ENCODE measurements at places on chromosomes 4 and X.

GRCh38 chrX:150465881-150466775 is 102.3 kb upstream of the MTM1 start:
- no peak for DNase-seq

GRCh38 chr4:38939165-38939564 is 71.6 kb downstream of the FAM114A1 start:
- DNase-seq: no peak

GRCh38 chr4:143390764-143391163 is 54.1 kb downstream of the GAB1 start:
- no peak for DNase-seq

GRCh38 chr4:80239480-80240150 is 26.8 kb upstream of the FGF5 start:
- no peak for DNase-seq

GRCh38 chr4:165592386-165592785 is 213.6 kb downstream of the CPE start:
- no peak for DNase-seq

DNA sequence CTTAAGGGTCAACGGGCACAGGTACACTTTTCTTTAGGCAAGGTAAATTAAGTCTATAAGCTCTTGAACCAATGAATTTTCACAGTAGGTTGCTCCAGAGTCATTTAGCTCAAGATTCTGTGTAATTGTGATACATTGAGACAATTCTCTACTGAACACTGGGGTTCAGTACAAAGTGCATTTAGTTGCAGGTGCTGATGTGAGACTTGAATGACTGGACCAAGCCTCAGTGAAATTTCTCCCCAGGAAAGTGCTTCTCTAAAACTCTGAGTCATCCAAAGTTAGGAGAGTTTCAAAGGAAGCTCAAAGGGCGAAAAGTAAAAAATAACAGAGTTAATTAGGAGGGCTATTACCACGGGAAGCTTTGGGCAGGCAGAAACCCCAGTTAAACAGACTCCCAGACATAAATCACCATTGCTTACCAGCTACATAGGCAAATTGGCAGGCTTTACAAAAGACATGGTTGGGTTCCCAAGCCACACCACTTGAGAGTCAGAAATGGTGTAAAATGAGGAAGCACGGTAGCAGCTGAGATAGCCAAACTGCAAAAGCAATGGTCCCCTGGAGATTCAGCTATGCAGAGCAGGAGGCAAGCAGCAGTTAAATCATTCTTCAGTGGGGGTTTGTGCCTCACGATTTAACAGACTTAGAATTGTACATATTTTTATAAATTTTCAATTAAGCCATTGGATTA is 202.6 kb downstream of the PCDH19 start:
- no peak for DNase-seq

- DNase-seq: no peak
These were observed 262.1 kb upstream of the NR3C2 start for GRCh38 chr4:148704291-148704690.

GRCh38 chr4:21139327-21139726 is 439.1 kb downstream of the PACRGL start:
- no peak for DNase-seq

- no peak for DNase-seq
These were observed 49.0 kb upstream of the CXorf51A start for GRCh38 chrX:146863566-146863965.

DNA sequence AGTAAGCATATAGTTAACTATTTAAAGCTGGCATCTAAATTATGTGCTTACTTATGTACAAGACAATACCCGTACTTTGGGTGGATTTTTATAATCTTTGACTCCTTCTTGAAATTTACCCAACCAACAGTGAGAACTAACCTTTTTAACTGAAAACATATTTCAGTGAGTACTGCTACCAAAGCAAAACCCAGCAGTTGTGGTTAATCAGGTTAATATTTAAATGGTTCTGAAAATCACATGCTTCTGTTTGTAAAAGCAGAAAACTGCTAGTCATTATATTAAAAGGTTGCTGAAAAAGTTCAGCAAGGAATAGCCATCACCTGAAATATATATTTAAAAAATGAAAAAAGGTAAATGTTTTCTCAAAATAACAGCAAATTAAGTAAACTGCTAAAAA is 20.0 kb downstream of the UBE2D3 start:
- DNase-seq: no peak

DNA sequence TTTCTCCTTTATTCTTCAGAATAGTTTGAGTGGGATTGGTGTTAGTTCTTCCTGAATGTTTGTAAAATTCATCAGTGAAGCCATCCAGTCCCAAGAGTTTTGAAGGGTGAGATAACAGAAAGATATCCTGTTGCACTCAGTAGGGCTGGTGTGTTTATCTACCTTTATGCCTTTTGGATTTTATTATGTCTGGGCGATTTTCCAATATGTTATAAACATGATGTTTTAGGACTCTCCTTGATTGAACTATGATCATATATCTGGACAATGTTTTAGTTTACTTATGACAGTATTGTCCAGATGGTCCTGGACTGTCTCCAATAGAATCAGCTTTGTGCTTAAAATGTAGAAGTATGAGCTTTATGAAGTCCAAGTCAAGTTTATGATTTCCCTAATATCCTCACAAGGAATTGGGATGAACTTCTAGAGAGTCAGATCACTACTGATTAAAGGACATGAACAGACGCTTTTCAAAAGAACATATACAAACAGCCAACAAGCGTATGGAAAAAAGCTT is 77.6 kb upstream of the ITM2A start:
- no peak for DNase-seq

DNA sequence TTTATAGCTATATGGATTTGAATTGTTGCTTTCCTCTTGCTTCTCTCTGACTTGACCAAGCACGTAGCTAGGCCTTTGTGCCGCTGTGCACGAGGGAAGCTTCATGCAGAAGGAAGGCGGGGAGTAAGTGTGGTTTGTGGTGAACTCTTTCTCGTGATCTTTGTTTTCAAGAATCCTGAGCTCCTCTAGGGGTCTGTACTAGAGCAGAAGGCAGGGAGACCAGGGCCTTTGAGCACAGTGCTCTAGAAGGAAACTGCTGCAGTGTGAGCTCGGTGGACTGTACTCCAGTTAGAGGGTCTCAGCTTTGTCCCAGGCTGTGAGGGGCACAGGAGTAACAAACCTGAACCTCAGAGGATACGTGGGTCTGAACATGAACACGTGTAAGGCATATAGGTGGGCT is 49.0 kb downstream of the AGA start:
- no peak for DNase-seq

DNA sequence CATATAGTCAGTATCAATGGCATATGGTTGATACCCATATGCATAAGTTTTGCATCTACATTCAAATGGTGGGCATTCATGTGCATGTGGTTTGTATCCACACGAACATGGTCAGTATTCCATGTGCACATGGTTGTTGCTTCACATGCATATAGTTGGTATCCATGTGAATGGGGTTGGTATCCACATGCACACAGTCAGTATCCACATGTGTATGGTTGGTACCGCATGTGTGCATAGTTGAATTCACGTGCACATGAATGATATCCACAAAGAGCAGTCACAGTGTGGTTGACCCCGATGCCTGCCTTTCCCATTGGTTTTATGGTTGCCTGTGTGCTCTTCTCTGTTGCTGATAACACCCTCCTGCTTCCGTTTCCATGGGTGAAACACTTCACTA is 427.9 kb downstream of the STIM2 start:
- no peak for DNase-seq

DNA sequence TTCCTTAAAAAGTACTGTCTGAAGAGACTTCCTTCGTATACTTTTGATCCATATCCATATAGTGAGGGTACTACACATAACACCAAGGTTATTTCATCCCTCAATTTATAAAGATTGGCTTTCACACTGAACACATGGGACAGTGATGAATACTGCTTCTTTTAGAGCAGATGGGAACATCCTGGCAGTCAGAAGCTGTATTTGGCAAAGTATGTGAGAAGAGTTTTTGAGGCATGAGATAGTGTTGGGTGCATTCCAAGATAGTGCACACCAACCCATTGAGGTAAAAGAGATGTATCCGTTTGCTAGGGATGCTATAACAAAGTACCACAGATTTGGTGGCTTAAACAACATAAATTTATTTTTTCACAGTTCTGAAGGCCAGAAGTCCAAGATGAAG is 141.1 kb downstream of the MOSPD2 start:
- DNase-seq: no peak

DNA sequence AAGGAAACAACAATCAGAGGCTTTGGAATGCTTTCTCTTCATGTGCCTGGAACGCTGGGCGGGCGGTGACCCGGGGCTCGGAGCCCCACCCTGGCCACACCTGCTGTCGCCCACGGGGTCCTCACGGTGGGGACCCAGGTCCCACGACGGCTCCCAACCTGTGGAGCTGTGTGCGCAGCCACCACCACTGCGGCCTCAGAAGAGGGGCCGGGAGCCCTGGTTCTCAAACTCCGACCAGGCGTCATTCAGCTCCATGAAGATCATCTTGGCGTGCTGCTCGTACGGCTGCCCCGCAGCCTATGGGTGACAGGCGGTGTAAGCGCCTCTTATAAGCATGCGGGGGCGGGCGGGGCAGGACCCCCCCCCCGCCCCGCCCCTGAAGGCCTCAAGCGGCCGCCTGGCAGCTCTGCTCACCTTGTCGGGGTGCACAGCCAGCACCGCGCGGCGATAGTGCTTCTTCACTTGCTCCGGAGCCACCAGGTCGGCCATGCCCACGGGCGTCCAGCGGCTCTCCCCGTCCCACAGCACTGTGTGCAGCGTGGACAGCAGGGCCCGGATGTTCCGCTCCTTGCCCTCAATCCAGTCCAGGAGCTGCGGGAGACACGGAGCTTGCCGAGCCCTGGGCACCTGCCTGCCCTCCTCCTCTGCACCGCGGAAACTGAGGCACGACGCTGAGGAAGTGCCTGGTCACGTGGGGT is 23.7 kb upstream of the CPLX1 start:
- no peak for DNase-seq

- DNase-seq: no peak
These were observed 718.6 kb downstream of the CCSER1 start for GRCh38 chr4:90845777-90846176.

- no peak for DNase-seq
These were observed 52.4 kb downstream of the EDNRA start for GRCh38 chr4:147533331-147533730.

DNA sequence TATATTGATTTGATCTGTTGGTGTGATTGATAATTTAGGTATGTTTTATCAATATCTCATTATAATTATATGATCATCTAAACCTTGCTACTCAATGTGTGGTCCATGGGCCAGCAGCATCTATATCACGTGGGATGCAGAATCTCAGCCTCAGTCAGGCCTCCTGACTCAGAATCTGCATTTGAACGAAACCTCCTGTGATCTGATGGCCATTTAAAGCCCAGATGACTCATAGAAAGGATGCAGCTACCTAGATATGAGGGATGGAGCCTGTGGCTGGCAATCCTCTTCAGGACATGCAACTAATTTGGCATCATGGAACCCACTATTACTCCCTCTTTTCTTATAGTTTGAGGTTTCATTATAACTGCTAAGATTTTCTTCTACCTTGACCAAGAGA is 11.3 kb upstream of the CHRNA9 start:
- no peak for DNase-seq

DNA sequence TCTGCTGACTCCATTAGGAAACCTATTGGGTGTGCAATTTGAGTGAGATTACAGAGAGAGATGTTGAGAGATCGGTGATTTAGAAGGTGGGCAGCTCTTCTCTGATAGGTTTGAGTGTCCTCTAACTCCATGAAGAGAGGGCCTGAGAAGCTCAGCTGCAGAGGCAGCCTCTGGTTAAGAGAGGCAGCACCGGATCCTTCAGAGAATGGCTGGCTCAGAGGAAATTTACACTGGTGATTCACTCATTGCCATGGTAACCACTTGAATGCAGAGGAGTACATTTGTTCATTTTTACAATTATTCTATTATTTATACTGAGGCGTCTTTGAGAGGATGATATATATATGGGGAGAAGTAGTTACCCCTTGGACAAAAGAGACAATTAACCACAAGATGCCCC is 171.7 kb downstream of the PDGFRA start:
- DNase-seq: no peak

- no peak for DNase-seq
These were observed 1476.1 kb upstream of the TENM3 start for GRCh38 chr4:180766944-180767729.

GRCh38 chr4:54572152-54572542 is 85.6 kb upstream of the KIT start:
- DNase-seq: no peak

- DNase-seq: no peak
These were observed 482 bp downstream of the GSTCD start for GRCh38 chr4:105709081-105709450.

- no peak for DNase-seq
These were observed 38.9 kb downstream of the SAT1 start for GRCh38 chrX:23821847-23822246.

DNA sequence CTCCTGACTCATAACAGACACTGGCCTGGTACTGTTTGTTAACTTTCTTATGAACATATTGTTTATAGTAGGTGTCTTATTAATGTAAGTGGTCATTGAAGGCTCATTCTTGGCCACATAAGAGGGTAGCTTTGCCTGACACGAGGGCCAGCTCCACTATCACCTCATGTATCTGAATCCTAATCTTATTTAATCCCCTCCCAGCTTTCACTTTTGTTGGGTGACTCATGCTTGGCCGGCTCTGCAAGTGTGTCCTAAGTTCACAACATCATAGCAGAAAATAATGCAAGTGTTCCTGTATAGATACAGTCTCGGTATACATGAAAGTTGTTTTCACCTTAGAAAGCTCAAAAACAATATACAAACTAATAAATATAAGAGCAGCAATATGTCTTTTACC is 283.8 kb downstream of the IQCM start:
- no peak for DNase-seq

- no peak for DNase-seq
These were observed 844.0 kb upstream of the FRG1 start for GRCh38 chr4:189096717-189097116.

- no peak for DNase-seq
These were observed 95.5 kb downstream of the SOWAHB start for GRCh38 chr4:76802236-76803021.

DNA sequence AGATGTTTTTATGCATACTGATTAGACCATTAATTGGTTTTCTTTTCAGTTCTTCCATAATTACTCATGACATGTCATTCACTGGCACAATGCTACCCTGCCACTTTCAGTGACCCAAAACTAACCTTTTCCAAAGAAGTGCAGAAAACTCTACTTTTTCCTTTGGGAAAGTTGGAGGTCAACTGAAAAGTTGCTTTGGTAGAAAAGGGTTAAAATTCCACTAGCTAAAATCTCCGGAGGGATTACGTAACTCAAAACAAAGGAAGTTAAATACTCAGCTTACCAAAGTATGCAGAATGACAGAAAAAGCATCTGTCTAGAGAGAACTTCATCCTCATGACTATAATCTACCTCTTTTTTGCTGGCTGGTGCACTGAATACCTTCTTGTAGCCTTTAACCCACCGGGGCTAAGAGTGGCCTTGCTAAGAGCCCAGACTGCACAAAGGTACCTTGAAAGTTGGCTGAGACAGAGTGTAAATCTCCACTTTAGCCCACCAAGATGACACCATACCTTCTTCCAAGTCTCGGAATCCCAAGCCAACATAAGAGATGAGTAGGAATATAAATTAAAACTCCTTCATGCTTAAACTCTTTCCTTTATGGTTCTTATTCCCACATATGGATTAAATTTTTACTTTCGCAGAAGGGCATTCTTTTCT is 1099.5 kb upstream of the INTU start:
- DNase-seq: no peak
